ENCODE measurements at places on chromosomes 4 and X.

GRCh38 chr4:54571293-54572151, 86.2 kb upstream of the KIT start:
- no peak for DNase-seq

- no peak for DNase-seq
These were observed 1304.4 kb upstream of the PCDH7 start for GRCh38 chr4:29415771-29416170.

- no peak for DNase-seq
These were observed 17.2 kb upstream of the MRPL1 start for GRCh38 chr4:77845400-77845799.

DNA sequence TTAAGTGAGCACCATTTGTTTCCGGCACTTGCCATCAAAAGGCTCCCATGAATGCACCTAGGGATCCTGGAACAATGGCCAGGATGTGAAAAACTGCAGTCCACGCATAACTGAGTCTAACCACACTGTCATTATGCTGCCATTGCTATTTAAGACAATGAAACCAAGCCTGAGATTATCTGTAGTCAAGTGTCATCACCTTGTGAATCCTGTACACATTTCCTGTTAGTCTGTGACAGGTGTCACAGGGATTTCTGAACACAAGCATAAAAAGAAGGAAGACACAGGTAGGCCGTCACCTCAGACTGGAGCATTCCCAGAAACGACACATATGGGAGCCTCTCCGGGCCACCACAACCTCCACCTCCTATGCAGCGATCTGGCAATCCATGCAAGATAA, 66.7 kb downstream of the HADH start:
- DNase-seq: no peak

- no peak for DNase-seq
These were observed 135.3 kb upstream of the IL1RAPL2 start for GRCh38 chrX:104430742-104431119.

DNA sequence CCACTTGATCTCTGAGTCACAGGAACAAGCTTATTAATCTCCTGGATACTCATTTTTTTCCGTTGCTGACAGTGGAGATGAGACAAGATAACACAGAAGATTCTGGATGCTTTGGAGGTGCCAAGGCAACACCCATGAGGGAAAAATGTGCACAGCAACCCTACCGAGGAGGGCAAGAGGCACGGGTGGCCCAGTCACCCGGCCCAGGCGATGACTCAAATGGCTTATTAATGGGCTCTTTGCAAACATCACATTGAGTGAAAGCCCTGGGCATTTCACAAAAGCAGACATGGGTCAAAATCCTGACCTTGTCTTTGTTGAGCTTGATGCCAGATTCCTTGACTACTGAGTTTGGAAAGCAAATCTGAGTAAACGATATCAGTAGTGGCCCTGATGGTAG, 315.1 kb downstream of the STK32B start:
- no peak for DNase-seq

- DNase-seq: no peak
These were observed 4.5 kb downstream of the TRIML1 start for GRCh38 chr4:188143731-188144130.

GRCh38 chrX:47243351-47243750, 10.5 kb downstream of the USP11 start:
- DNase-seq: no peak

DNA sequence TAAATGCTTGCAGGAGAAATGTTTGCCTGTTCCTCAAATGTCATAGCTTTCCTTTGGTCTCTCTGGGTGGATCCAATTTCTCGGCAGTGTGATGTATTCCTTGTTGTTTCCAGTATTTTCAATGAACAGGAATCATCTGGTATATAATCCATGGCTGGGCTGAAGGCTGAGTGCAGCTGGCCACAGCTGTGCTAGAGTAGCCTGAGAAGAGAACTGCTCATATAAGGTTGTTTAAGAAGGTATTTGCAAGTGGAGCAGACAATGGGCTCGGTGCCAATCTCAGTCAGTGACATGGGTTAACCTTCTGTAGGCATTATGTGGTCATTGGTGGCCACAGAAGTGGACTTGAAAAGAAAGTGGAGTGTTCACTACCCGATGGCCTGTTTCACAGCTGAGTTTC, 390.3 kb downstream of the SPRY1 start:
- DNase-seq: no peak

DNA sequence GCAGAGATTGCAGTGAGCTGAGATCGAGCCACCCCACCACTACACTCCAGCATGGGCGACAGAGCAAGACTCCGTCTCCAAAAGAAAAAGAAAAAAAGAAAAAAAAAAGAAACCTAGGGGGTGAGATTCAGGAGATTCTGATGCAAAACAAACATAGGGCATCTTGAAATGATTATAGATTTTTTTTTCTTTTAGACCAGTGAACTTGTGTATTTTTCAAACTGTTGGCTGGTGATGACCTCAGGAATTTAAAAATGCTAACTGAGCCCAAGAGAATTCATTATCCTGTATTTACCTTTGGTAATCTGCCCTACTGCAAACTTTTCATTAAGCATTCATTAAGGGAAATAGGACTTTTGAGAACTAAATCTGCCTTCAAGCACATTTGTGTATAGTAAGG, 20.6 kb downstream of the ATP10D start:
- no peak for DNase-seq

DNA sequence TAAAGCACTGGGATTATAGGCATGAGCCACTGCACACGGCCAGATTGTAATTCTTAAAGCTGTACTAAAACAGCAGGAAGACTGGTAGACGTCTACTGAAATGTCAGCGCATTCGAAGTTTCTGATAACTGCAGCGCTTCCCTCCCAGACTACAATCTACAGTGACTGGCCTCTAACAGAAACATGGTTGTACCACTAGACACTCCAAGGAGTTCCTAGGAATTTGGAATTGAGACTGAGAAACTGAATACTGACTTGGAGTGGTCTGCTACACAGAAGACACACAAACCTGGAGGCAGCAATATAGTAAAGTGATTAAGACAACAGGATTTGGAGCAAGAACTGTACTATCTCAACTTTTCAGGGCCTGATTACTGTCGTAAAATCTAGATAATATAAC, 937 bp downstream of the HELQ start:
- DNase-seq: no peak

- no peak for DNase-seq
These were observed 166.4 kb downstream of the NSUN7 start for GRCh38 chr4:40916218-40916555.

- DNase-seq: no peak
These were observed 44.1 kb upstream of the KDR start for GRCh38 chr4:55169352-55169961.

GRCh38 chr4:147057611-147058190, 112.0 kb upstream of the TTC29 start:
- no peak for DNase-seq

GRCh38 chrX:13087322-13088155, 43.1 kb upstream of the FAM9C start:
- peak; percentile 19 for DNase-seq

- DNase-seq: peak; percentile 3
These were observed 119.3 kb downstream of the CRLF2 start for GRCh38 chrX:1093121-1093520.

DNA sequence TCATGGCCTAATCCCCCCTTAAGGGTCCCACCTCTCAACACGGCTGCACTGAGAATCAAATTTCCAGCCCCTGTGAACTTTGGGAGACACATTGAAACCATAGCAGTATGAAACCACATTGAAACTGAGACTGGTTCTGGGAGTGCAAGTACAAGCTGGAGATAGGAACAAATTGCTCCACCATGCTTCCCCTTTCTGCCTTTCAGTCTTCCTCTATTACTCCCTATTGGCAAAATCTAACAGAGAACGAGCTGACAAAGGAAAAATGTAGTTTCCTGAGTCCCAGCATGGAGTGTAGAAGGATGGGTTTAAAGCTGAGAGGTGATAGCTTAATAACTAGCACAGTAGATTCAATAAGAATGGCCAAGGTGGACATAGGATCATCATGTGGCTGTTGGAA, 161.7 kb upstream of the RPL34 start:
- DNase-seq: no peak

DNA sequence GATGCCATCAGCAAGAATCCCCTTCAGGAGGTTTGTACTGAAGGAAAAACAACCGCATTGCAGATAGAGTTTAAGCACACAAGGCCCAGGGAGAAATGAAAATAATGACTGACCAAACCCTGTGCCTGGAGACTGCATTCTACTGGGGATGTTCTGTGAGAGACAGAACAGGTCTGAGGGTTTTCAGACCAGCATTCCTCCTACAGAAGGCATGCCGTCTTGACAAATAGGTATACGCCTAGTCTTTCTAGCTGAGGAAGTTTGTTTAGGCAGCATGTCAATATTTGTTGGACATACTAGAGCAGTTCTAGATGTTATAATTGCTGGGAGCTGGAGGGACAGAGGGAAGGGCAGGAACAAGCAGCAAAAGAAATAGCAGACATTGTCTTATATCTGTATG, 68.4 kb upstream of the SCOC start:
- no peak for DNase-seq

DNA sequence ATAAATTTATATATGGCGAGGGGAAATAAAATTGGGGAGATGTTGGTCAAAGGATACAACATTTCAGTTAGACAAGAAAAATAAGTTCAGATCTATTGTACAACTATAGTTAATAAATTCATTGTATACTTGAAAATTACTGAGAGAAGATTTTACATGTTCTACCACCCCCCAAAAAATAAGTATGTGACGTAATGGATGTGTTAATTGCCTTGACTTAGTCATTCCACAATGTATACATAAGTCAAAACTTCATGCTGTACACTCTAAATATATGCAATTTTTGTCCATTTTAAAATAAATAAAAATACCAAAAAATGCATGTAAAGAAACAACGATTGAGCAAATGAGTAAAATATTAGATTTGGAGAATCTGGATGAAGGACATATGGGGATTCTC, 1.8 kb downstream of the USP11 start:
- no peak for DNase-seq

DNA sequence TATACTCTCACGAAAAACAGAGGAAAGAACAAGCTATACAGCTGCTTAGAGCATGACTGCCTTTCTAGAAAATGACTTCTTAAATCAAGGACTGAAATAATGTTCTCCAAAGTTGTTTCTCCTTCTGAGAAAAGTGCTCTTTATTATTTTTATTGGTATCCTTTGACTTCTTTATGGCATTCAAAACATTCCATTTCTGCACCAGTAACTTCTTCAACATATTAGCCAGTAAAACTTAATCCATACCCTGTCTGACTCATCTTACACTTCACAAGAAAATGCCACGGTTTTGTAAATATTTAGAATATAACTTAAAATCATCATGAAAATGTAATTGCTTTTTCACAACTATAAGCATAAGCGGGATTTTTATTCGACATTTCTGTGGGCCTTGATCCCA, 180.4 kb downstream of the NR3C2 start:
- DNase-seq: no peak

GRCh38 chr4:105274504-105274903, 127.8 kb downstream of the TET2 start:
- no peak for DNase-seq

DNA sequence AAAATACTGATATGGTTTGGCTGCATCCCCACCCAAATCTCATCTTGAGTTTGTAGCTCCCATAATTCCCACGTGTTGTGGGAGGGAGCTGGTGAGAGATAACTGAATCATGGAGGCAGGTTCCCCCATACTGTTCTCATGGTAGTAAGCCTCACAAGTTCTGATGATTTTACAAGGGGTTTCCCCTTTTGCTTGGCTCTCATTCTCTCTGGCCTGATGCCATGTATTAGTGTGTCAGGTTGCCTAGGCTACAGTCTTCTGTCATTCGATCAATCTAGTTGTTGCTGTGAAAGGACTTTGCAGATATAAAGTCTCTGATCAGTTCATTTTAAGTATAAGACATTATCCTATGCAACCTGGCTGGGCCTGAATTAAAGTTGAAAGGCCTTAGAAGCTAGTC, 209.3 kb upstream of the MAOA start:
- no peak for DNase-seq

GRCh38 chr4:184289179-184289535, 71.5 kb upstream of the ENPP6 start:
- no peak for DNase-seq

DNA sequence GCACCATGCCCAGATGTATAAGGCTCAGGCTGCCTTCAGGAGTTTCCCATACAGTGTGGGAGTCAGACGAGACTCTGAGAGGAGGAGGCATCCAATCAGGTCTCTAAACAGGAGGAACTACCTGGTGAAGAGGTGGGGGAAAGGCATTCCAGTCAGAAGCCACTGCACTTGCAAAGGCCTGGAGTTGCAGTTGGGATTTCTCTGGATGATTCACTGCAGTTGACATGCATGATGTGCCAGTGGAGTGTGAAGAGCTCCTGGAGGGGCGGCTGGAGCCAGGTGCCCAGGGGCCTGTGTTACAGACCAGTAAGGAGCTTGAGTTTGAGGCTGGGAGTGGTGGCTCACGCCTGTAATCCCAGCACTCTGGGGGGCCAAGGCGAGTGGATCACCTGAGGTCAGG, 339.1 kb downstream of the ARHGAP10 start:
- no peak for DNase-seq

GRCh38 chrX:10042055-10042454, 74.9 kb downstream of the CLDN34 start:
- no peak for DNase-seq

GRCh38 chr4:77187322-77187721, 30.3 kb downstream of the CCNG2 start:
- DNase-seq: no peak
